NCI-H2029 treated with DMSO at 0.1 percent for 48 hours (cell line): ENCODE measurements at places on chromosomes 6 and 20.

DNA sequence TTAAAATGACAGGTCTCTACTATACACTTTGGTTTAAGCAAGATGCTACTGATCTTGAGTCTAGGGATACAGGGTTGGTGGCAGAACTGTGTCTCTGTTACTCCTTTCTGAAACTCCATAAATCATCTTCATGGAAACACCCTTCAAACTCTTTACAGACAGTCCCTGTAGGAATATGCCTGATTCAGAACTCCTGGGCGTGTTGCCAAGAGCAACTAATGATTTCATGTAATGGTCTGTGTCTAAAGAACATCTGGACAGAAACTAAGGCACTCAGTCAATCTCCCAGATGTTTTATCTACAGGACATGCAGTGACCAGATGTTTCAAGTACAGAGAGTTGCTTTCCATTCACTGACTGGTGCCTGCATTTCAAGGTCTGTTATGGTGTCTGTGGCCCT, 464.4 kb upstream of the CHD6 start:
- DNase-seq, result no peak

DNA sequence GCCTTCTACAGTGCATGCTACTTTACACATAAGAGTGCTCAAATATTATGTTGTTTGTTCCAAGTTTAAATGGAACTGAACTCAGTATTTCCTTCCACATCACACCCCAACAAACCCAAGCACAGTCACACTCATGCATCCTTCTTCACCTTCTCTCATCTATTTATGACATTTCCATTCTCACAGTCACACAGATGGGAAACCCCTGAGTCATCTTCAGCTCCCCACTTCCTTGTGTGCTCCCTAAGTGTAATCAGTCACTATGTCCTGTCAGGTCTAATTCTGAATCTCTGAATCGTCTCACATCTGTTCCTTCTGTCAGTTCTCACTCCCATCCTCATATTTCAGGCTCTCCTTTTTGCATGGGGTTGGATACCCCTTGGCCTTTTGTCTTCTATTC, 96.0 kb downstream of the RIMS1 start:
- no peak for DNase-seq

DNA sequence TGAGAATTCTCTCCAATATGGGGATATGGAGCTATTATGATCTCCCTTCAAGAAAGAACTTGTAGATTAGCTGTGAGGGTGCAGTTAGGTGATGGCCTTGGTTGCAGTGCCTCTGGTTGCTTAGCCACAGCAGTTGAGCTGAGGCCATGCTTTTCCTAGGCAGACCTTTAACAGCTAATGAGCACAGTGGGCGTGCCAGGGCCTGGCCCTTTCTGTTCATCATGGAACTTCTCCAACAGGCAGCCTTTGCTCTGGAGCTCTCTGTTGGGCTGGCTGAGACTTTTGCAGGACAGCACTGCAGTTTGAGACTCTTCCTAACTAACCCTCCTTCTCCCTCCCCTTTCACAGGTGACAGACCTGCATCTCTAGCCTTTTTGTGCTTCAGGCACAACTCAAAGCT, 39.7 kb upstream of the TMEM170B start:
- no peak for DNase-seq

DNA sequence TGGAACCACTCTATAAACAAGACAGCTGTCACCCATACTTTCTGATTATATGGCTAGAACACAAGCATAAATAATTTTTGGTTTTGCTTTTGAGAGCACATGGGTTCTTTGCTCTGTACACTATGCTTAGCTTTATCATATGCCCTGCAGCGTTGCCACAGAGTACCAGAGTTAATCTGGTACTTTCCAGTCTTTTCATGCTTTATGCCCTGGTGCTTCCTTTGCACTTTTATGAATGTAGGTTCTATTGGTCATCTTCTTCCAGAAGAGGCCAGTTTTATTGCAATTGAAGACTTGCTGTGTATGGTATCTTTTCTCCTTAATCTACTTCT, 20.8 kb downstream of the SHLD1 start:
- DNase-seq, result no peak

DNA sequence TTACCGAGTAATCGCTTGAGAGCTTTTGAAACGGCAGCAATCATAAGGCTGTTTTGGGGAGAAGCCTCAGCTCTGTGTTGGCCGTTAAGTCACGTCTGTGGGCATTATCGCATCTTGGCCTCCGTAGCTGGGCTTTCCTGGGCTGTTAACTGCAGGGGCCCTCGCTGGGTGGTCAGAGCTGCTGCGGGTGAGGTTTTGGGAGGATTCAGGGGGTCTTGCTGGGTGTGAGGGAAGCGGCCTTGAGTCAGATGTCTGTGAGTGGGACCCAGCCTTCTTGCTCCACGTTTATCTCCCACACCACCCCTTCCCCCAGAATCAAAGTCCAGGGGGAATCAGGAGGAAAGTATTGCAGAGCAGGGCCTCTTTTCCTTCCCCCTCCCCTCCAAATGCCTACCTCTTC, 3.2 kb upstream of the APCDD1L start:
- DNase-seq, result no peak

DNA sequence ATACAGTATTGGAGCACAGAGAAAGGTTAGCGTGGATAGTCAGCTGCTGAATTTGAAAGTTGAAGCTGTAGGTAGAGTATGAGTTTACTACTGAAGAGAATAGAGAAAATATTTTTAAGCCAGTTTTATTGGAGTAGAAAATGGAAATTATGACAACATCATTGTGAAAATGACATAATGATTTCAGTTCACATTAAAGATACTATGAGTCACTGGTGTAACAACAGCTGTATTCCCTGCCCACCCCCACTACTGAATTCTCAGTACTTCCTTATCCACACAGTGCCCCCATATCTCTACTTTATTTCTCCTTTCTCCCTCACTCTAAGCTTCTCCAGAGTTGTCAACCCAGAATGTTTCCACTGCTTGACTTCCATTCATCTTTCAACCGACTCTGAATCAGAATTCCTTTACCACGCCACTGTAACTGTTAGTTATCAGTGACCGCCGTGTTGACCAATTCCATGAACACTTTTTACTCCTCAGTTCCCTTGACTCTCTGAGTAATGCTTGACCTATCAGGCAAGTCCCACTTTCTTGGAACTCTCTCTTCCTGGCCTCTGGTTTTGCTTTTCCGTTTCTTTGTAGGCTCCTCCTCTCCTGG, 139.6 kb downstream of the AIG1 start:
- no peak for DNase-seq

GRCh38 chr6:108476376-108476775, 84.3 kb upstream of the FOXO3 start:
- DNase-seq, result peak; percentile 13

DNA sequence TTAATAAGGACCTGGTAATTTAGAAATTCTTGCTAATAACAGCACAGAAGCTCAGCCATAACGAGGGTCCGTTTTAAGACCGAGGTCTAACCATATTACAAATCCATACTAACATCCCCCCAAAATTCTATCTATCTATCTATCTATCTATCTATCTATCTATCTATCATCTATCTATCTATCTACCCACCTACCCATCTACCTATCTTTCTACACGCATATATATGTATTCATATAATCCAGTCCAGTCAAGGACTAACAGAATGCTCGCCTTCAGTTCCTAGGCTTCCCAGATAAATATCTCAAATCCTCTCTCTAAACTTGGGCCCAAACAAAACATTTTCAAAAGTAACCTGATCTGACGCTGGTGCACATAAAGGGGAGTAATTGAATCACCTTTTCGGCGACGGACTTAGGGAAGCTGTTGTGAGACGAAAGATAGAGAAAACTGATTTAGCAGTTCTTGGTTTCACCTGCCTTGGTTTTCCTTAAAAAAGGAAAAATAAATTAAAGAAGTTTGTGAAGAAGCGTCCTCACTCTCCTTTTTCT, 14.5 kb downstream of the HMGN4 start:
- DNase-seq, result no peak

DNA sequence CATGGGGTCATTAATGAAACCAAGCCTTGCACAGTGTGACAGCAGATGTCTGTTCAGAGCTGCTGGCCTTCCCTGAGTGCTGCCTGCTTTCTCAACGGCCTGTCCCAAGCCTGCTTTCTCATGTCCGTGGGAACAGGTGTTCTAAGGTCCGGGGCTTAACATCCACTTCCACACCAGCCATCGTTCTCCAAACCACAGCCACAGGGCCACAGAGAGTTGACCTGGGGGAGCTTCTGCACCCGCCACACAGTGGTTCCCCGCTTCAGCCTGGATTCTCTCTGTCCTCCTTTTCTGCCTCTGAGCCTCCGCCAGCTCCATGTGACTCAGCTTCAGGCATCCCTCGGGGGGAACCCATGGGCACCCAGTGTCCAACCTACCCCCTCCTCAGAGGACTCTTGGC, 26.9 kb upstream of the PPP1R3G start:
- DNase-seq, result no peak

DNA sequence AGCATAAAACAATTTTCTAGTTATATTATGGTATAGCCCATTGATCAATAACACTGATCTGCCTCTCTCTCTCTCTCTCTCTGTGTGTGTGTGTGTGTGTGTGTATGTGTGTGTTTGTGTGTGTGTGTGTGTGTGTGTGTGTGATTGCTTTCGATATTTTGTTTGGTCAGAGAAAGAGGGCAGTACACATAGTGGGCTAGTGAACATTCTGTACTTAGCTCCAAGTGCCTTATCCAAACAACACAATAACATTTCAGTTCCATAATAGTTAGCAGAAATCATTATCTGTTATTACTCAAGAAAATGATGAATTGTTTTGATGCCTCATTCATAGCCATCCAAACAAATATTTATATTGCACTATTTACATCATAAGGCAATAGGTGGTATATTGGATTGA, 979.1 kb upstream of the CITED2 start:
- no peak for DNase-seq

DNA sequence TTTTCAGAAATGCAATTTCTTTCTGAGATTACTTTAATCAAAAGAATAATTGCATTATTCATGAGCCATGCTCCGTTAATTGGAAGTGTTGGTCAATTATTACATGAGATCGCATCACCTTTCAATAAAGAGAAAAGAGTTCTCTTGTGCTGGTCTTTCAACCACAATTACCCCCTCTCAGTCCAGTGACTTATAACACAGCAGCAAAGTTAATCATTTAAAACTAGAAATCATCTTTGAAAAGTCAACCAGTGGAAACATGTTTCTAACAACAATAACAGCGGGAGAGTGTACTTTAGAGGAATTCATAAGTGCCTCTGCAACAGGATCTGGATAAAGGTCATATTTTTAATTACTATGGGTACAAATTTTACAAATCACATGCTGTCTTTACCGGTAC, 384.4 kb upstream of the AGPAT4 start:
- no peak for DNase-seq

DNA sequence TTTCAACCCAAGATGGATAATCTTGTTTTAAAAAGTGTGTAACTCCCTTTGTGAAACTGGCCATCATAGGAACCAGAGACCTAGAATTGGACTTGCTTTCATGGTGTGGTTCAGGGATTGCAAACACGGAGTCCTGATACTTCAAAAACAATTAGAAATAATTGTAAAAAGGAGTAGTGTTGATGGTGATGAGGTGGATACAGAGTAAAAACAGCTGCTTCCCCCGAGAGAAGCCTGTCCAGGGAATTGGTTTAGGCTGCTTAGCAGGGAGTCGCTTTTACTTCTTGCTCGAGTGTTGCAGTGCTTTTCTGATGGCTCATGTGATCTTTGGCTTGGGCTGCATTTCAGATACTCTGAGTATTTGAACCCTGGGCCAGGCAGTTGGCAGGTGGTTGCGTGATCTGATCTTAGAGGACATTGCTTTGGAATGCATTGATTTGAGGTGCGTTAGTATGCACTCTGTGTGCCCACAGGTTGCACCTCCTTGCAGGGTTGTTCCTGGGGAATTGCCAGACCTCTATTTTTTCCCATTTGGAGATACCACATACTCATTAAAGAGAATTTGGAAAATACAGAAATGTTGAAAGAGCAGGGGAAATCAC, 19.5 kb downstream of the KIF3B start:
- no peak for DNase-seq

- DNase-seq, result no peak
These were observed 45.8 kb upstream of the PAK5 start for GRCh38 chr20:9884666-9885065.

DNA sequence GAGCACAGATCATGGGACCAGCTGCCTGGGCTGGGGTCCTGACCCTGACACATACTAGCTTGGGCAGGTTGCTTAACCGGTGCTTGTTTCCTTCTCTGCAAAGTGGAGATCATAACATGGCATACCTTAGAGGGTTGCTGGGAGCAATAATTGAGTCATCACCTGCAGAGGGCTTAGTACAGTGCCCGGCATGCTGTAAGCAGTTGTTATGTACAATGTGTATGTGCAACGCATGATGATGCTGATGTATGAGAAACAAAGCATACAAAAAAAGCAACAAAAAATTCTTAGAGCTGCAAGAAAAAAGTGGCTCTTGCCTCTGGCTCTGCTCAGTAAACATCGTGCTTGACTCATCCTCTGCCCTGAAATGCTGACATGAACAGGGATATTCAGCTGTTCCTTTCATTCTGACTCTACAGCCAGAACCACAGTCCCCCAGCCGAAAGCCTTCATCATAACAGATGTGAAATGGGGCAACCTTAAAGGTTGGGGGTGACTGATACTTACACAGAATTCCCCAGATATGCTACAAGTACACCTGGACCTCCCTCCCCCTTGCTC, 91.7 kb downstream of the CLIC5 start:
- no peak for DNase-seq

GRCh38 chr6:157764178-157765068, 58.6 kb upstream of the SNX9 start:
- DNase-seq, result no peak

GRCh38 chr6:158010591-158011477, 29.2 kb downstream of the SYNJ2 start:
- no peak for DNase-seq

DNA sequence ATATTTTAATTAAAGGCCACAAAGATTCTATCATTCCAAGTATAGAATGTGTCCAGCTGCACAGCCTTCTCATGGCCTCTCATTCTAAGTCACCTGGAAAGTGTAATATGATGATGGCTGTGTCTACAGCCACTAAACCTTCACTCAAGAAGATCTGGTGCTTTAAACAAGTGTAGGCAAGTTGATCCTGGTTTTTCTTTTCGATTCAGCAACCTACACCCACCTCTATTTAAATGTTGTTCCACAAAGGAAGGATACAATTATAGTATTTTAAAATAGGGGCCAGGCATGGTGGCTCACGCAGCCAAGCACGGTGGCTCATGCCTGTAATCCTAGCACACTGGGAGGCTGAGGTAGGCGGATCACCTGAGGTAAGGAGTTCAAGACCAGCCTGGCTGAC, 25.5 kb upstream of the DST start:
- DNase-seq, result no peak
